ENCODE measurements at places on chromosomes 4 and X.

DNA sequence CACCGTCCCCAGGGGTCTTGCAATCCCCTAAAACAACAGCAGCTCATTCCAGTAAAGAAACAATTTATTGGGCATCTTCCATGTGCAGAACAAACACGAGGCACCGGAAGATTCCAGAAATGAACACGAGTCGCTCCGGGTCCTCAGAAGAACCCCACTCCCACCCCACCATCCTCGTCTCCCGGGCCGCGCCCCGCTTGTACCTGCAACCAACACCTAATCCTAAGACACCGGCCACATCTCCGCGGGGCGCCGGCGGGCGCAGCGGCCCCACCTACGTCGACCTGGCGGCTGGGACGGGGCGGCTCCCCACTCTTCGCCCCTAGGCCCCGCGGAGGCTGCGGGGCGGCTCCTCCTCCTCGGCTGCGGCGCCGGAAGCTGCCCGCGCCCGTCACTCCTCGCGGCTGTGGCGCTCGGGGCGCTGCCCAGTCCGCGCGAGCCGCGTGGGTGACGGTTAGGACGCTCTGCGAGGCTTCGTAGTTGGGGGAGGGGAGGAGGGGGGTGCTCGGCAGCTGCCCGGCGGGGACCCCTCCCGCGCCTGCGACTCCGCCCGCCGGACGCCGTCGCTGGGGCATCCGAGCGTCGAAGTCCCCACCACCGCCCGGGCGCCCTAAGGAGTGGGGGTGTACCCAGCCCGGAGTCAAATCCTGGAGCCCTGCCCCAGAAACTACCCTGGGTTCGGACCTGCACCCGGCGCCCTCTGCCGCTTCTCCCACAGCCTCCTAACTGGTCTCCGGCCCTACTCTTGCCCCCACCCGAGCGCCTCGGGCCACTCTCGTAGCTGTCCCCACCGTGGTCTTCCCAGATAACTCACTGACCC lies at the start of gene CCDC158:
CCDC158 (minus strand) TSS at position 380 of the 820 bp plus-strand sequence. CDS start 17,934 bp downstream, outside the sequence.
- DNase-seq = no peak

GRCh38 chr4:185374573-185374972 lies 21.2 kb downstream of the LRP2BP start:
- no peak for DNase-seq

DNA sequence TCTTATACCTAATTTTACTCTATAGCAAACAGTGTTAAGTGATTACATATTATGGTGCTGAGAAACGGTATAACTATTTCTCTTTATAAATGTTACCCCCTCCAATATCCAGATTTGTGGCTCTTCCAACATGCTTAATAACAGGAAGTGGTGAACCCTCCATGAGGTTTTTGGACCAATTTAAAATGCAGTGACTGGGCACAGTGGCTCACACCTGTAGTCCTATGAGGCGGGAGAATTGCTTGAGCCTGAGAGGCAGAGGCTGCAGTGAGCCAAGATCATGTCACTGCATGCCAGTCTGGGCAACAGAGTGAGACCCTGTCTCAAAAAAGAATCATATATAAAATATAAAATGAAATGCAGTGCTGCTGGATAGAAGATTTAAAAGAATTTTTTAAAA lies 137.3 kb downstream of the MGST2 start:
- DNase-seq = no peak

GRCh38 chrX:68941385-68941952 lies 112.6 kb downstream of the EFNB1 start:
- no peak for DNase-seq

GRCh38 chr4:74884266-74884665 lies 48.6 kb upstream of the PARM1 start:
- no peak for DNase-seq

DNA sequence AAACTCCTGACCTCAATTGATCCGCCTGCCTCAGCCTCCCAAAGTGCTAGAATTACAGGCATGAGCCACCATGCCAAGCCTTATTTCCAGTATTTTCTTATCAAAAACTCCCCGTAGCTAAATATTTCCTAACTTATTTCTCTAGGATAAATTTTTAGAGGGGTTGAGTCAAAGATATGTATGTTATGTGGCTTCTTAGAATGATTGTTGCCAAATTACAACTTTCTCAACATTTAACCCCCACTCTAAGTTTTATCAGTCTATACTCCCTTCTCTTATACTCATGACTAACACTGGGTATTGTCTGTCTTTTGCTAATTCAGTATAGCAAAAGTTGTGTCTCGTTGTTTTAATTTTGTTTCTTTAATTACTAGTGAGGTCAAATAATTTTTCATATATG lies 187.7 kb upstream of the LNX1 start:
- DNase-seq = no peak

DNA sequence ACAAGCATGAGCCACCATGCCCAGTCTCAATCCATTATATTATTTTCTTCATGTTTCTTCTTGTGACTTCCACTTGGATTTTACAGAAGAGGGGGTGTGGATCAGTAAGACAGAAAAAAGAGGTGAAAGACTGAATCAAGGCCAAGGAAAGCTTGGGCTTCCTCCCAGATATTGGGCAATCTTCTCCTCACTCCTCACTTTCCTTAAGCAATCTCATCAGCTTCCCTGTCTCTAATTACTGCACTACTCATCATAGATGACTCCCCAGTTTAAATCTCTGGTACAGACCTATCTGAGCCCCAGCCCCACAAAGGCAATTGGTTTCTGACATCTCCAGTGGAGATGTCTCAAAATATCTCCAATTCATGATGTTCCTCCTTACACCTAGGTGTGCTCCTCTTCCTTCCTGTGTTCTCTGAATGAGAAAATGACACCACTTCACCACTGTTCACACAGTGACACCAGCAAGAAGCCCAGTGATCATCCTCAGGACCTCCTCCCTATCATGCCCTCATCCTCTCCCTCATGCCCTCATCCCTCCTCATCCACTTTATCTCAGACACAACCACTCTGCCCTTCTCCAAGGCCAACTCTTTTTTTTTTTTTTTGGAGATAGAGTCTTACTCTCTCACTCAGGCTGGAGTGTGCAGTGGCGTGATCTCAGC lies 44.8 kb upstream of the HERC6 start:
- no peak for DNase-seq

GRCh38 chr4:153887217-153887616 lies 98.3 kb upstream of the SFRP2 start:
- DNase-seq = no peak

DNA sequence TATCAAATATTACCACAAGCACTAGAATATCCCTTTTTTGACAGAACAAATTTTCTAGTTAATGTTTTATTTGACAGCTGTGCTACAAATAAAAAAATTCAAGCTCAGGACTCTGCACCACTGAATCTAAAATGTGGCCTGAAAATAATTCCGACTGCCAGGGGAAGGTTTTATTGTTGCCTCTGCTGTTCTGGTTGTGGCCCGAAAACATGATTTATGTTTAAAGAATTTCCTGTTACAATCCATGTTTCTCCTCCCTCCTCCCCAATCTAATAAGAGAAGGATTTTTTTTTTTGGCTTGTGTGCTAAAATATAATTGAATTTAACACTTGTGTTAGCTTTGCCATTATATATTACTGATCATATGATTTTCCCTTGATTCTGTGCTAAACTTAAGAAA lies 227.8 kb downstream of the DCLK2 start:
- DNase-seq = peak; percentile 53

DNA sequence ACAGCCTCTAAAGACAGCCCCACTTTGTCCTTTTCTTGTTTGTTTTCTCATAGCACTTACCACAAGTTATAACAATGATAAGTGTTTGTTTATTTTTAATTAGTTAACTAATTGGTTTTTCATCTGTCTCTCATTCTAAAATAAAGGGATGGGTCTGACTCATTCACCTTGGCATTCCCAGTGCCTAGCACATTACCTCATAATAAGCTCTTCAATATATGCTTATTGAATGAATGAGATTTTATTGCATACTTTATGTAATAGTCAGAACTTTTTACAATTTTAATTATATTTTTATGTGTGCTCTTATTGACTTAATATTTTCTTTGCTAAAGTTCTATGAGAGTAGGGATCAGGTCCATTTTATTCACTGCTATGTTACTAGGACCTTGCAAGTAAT lies 22.8 kb upstream of the PRKG2 start:
- no peak for DNase-seq

DNA sequence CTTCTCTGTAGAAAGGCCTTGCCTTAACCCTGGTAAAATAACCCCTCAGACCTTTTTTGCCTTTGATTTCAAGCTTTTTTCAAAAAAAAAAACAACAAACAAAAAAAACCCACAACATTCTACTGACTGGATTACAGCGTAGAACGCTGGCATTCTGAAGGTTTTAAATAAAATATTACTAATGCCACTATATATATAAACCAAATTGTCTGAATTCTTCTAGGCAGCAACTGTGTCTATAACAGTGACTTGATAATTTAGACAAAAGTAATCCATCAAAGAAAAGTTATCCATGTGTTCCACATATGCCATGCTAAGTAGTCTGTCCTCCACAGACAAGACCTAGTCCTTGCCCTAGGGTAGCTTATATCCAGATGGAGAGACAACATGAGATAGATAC lies 33.6 kb upstream of the CXCL8 start:
- DNase-seq = no peak

DNA sequence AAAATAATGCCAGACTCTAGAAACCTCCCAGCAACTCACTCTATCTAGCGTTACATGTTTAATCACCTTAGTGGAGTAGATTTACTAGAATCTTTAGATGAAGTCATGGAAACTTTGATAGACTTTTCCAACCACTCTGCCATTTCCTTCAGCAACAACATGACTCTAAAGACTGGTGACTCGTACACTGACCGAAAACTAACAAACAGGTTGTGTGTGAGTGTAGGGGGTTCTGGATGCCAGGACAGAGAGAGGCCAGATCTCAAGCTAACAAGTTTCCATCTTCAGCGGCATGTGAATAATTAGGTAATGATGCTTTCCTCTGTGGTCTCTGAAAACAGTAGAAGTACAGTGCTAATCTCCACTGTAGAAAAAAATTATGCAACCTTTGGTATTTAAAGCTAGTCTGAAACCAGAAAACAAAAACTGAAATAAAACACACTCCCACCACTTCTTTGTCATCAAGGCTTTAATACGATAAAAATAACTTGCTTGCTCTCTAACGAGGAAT lies 286.4 kb downstream of the PRDM5 start:
- no peak for DNase-seq
